ENCODE measurements at places on chromosomes 11 and 22. TPM values are rescaled to one million over a fixed set of nuclear protein-coding genes. Genes with fewer than 3 reads are reported as not detected.

DNA sequence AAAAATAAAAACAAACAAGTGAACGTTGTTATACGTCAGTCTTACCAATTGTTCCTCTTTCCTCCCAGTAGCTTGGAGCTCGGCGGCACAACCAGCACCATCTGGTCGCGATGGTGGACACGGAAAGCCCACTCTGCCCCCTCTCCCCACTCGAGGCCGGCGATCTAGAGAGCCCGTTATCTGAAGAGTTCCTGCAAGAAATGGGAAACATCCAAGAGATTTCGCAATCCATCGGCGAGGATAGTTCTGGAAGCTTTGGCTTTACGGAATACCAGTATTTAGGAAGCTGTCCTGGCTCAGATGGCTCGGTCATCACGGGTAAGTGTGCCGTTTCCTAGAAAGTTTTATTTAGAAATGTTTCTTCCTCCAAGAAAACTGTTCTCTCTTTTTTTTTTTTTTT is 47.9 kb downstream of the PPARA start:
- no peak for DNase-seq

- no peak for DNase-seq
Measured at GRCh38 chr11:68960294-68961071, 20.3 kb downstream of the MRGPRD start.

- peak; percentile 87 for DNase-seq
Measured at GRCh38 chr11:134139873-134140331, 71.0 kb downstream of the JAM3 start.

DNA sequence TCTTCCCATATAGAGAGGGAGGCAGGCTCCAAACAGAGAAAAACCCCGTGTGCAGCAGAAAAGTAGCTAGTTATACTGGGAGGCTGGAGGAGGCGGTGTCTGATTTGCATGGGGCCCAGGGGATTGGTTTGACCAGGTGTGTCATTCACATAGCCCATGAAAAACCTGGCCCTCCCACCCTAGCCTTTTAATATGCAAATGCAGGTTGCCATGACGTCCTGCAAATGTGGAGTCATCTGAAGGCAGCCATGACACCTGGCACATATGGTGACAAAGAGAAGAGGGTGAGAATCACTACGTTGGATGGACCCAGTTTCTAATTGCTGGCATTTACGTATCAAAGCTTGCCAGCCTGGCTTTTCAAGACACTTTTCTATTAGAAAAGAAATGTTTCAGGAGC is 57.8 kb downstream of the FAM181B start:
- no peak for DNase-seq

DNA sequence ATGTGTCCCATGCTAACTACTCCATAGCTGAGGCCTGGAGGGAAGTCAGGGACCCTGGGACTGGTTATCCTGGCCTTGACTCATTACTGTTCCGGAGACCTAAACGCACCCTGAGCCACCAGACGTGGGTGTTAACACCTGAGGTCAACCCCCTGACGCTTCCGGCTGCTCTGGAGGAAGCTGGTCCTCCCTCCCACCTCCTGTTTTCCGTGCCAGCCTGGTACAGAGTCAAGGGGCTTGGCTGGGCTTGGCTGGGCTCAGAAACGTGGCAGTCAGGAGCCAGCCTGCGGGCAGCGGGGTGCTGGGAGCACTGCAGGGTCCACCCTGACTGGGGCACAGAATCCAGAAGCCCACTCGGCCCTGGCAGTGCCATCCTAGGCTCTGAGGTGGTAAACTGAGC is 2.6 kb downstream of the TMPRSS4 start:
- DNase-seq: peak; percentile 59

- DNase-seq: no peak
Measured at GRCh38 chr22:27436591-27436990, 365.0 kb downstream of the MN1 start.

GRCh38 chr22:50676180-50676636 is 3.6 kb downstream of the SHANK3 start:
- DNase-seq: no peak

RFPL1 gene
- total RNA-seq: not detected

DNA sequence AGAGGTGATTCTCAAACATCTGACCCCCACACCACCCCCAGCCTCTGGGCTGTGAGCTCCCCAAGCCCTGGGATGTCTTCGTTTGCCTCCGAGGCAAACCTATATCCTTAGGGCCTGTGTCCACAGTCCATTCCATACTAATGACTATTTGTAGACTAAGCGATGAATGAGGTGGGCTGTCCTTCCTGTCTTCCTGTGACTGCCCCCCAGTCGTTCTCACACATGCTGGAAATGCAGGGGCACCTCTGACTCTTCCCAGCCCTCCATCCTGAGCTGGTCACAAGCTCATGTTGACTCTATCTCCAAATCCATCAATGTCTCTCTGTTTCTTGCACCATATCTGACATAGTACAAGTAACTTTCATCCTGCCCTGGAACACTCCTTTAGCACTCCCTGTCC is 4.8 kb downstream of the ATG16L2 start:
- no peak for DNase-seq

GRCh38 chr11:74680035-74680671 is 51.1 kb downstream of the CHRDL2 start:
- no peak for DNase-seq

DNA sequence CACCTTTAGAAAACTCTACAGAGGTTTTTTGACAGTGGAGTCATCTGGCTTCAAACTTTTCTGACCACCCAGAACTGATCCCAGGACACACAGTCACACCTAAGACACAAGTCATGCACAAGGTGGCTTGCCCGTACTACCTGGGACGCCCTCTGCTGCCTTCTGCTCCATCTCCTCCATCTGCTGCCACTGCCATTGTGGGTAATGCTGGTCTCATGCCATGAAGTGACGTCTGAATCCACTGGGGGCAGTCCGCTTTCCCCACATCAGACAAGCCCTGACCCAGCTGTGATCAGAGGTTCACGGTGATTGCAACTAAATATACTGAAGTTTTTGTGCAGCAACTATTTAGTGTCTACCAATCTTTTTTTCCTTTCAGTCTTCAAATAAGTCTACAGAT is 5.4 kb upstream of the NDUFS8 start:
- DNase-seq: no peak

TSSK2 gene
- not detected for total RNA-seq

FREY1 gene
- total RNA-seq: 1.0 TPM

GRCh38 chr11:119363081-119363850 is 16.8 kb upstream of the MFRP start:
- peak; percentile 68 for DNase-seq

RNF169 gene
- 19.6 TPM for total RNA-seq

- DNase-seq: no peak
Measured at GRCh38 chr11:93715797-93716396, 25.4 kb downstream of the TAF1D start.
